ENCODE measurements at places on chromosomes 7 and 10.

GRCh38 chr10:119896061-119896655 is 3.6 kb downstream of the SEC23IP start:
- no peak for DNase-seq

DNA sequence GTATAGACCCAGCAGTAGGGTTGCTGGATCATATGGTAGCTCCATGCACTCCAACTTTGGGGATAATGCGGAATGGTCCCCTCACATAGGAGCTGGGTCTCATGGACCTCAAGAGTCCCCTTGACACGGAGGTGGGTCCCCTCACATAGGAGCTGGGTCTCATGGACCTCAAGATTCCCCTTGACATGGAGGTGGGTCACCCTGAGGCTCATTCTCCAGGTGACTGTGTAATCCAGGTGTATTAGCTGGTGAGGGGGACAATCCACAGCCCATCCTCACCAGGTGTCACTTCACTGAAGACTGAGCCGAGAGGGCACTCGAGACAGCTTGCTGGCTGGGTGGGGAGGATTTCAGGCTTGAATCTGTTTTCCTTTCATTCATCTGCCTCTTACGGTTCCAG is 121.9 kb downstream of the PTPN20 start:
- DNase-seq: no peak

DNA sequence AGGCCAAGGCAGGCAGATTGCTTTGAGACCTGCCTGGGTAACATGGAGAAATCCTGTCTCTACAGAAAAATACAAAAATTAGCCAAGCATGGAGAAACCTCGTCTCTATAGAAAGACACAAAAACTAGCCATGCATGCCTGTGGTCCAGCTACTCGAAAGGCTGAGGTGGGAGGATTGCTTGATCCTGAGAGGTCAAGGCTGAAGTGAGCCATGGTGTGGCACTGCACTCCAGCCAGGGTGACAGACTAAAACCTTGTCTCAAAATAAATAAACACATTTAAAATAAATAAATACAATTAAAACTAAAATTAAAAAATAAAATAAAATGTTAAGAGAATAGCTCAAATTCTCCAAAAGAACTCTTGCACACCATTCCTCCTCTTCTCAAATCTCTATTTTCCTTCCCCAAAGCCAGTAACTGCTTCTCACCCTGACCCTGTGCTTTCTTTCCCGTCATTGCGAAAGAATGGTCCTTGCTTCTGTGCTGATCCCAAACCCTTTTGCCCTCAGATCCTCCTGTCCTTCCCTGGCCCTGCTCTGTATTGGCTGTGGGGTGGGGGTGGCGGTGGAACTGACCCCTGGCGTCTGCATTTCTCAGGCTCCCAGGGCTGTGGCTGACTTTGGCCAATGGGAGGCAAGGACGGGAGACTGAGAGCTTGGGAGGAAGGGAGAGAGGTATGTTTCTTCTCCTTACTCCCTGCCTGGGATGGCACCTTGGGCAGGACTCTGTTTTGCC is 12.4 kb downstream of the SRGN start:
- DNase-seq: no peak

DNA sequence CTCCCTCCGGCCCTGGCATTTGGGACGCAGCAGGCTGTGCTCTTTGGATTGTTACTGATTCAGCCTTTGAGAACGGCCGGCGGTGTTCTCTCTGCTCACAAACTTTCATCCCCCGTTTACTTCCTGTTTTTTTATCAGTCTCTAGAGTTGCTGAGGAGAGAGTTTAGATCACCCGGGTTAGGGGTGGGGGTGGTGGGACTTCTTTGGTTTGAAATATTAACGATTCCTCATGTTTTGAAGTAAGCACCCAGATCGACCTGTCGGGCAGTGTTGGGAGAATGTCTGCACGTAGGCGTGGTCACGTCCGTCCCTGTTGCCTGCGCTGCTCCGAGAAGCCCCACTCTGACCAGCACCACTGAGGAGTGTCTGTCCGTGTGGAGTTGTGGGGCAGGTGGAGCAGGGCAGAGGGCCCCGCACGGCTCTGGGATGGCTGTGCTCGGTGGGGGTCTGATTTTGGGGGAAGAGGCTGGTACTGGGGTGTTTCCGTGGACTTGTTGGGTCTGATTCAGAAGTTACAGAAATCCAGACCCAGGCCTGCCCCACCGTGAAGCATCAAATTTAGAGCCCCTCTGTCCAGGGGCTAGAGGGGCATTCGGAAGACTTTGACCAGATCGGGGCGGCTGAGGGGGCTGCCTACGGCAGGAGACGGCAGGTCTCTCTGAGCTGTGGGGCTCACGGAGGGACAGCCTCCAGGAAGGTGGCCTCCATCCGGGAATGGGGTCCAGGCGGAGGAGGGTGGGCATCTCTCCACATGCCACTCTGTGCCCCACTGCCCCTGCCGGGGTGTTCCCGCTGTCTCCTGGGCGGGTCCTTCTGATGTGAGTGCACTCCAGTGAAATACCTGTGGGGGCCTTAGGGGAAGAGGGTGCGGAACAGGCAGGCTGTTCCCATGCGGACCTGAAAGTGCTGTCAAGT is 7.4 kb downstream of the INPP5A start:
- DNase-seq: no peak

GRCh38 chr7:5430612-5430947 is 6.9 kb upstream of the TNRC18 start:
- DNase-seq: no peak

DNA sequence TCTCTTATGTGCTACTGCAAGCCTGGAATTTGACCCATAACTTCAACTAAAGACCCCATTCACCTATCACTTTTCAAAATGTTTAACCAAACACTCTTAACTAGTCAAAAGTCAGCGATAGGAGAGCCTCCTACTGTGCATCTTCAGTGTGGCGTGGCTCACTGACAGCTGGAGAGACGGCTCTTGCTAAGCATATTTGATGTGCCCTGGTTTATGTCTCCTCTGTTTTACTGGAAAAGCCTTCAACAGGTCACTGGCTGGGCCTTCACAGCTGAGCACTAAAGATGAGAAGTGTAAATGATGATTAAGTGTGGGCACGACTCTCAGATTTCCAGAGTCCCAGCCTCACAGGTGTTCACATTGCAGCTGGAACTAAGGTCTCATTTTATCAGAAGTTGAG is 472.1 kb downstream of the SEMA3D start:
- DNase-seq: no peak

GRCh38 chr10:126841341-126841895 is 63.8 kb upstream of the DOCK1 start:
- DNase-seq: no peak

DNA sequence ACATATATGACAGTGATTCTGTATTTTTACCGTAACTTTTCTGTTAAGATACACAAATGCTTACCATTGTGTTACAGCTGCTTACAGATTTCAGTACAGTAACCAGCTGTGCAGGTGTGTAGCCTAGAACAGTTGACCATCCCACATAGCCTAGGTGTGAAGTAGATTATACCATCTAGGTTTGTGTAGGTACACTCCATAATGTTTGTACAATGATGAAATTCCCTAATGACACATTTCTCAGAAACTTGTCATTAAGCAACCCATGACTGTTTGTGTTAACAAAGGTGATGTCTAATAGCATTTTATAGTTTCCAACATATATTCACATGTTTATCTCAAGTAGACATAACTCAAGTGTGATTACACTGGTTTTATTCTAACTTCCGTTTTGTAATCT is 218.5 kb downstream of the PLXDC2 start:
- DNase-seq: no peak

DNA sequence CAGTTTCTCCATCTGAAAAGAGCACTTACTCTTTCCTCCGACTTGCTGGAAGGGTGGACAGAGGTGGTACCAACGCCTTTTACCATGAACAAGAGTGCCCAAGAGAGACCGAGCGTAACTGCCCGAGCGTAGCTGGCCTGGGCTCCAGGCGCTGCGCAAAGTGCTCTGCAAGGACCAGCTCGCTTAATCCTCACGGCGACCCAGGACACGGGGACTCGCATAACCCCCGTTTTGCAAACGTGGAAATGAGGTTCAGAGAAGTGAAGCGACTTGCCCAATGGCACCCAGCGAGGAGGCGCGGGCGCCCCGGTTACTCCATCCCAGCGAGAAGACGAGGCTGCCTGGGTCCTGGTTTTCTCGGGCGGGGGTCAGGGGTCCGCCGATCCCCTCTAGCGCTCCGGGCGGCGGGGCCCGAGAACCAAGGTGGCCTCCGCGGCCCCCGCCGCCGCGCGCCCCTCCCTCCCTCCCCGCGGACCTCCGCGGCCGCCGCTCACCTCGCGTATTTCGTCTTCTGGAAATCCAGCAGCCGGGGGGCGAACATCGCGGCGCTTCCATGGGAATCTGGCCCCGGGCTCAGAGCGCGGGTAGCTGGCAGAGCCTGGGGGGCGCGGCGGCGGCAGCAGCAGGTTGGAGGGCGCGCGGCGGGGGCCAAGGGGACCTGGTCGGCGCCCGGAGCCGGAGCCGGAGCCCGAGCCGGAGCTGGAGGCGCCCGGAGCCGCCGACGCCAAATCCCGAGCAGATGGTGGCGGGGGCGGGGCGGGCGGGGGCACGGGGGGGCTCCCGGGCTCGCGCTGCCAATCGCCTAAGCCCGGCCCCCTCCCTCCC is at the start of gene MMD2:
Gene MMD2, minus strand, starts transcription at position 711 of the 825 bp plus-strand sequence. Its CDS starts 170 bp downstream, at position 541.
- peak; percentile 24 for DNase-seq

DNA sequence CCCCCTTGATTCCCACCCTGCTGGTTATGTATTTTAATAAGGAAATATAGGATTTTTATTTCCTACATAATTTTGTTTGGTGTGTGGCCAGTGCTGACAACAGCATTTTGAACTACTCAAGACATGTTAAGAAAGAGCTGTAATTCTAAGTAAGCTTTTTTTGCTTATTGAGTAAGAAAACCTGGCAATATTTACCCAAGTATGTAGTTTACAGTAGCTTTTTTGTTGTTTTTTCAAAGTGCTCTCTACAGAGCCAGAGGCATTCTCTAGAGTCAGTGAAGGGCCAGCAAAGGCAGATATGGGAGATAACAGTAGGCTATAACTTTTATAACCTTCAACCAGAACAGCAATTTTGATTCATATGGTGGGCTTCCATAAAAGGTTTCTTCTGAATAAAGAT is 63.2 kb upstream of the TMEM168 start:
- DNase-seq: no peak

- no peak for DNase-seq
Measured at GRCh38 chr7:115924411-115924810, 106.2 kb downstream of the TFEC start.

- DNase-seq: no peak
Measured at GRCh38 chr7:91976743-91977142, 36.1 kb downstream of the AKAP9 start.

GRCh38 chr10:59829601-59830000 is 76.3 kb upstream of the MRLN start:
- DNase-seq: no peak

DNA sequence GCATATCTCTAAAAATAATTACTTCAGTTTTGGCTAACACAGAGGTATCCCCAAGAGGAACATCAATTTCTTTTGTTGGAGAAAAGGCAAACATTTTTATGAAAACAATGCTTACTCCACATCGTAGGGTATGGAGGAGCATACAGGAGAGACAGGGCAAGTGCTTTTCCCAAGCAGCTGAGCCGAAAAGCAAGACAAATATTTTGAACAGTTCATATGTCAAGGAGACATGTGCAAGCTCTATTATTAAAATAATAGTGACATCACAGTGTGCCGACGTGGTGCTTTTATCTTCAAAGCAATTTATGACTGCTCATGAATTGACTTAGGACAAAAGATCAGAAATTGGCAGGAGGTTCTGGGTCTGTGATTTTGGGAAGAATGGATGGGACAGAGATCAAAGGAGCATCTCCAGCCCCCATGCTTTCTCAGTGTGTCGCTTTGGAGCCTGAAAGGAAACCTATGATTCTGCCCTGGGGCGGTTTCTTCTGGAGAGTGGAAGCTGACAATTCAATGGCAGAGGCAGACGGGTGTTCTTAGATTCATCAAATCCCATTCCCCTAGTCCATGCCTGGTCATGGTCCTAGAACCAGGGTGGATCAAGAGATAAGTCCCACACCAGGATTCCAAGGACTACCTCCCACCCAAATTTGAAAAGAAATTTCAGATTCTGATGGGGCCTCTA is 97.1 kb downstream of the JCAD start:
- no peak for DNase-seq

DNA sequence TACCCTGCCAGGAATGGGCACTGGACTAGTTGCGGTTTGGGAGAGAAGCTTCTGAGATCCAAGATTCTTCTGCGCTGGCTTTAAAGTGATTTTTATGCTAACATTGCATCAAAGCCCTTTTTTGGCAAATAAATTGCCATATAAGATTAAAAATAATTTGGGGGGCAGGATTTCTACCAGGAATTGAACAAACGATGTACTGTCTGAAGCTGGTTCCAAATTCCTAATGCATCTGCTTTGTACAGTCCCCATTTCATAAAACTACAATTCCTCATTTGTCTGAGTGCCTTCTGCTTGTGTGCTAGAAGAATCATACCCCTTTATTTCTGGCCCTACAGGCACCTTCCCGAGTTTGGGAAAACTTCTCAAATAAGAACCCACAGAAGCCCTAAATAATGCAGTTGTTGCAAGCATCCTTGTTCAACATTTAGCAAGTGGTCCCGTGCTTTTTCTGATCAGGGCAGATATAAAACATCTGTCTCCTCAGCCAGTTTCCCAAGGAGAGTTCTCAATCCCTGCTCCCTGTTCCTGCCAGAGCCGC is 349.7 kb downstream of the PTEN start:
- no peak for DNase-seq

GRCh38 chr10:5987747-5988146 is 10.4 kb upstream of the IL15RA start:
- DNase-seq: no peak

GRCh38 chr10:114485696-114486400 is 81.5 kb upstream of the AFAP1L2 start:
- DNase-seq: no peak

GRCh38 chr7:108028111-108028510 is 25.1 kb upstream of the LAMB1 start:
- DNase-seq: no peak

DNA sequence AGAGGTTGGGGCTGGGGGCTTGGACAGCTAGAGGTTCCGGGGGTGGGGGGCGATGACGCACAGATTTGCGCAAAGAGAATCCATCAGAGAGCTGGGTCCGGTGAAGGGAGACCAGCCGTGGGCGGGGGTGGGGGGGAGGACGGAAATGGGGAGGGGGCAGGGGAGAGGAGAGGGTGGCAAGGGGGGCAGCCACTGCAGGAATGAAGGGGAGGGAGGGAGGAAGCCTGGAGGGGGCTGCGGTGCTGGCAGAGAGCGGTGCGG is 1.2 kb upstream of the VGF start:
- no peak for DNase-seq

- DNase-seq: no peak
Measured at GRCh38 chr7:44384586-44385433, 59.4 kb upstream of the CAMK2B start.

Measured in NCI-H1694 treated with DMSO at 0.1 percent for 48 hours (cell line).